Cardiac fibroblast (primary cell): ENCODE measurements at places on chromosomes 6 and 20.

- no peak for DNase-seq
Measured at GRCh38 chr20:58215116-58215515, 13.3 kb downstream of the ANKRD60 start.

GRCh38 chr20:51093240-51093763, 70.4 kb upstream of the KCNG1 start:
- DNase-seq: no peak

GRCh38 chr6:74602206-74602605, 603.6 kb downstream of the COL12A1 start:
- DNase-seq: no peak

DNA sequence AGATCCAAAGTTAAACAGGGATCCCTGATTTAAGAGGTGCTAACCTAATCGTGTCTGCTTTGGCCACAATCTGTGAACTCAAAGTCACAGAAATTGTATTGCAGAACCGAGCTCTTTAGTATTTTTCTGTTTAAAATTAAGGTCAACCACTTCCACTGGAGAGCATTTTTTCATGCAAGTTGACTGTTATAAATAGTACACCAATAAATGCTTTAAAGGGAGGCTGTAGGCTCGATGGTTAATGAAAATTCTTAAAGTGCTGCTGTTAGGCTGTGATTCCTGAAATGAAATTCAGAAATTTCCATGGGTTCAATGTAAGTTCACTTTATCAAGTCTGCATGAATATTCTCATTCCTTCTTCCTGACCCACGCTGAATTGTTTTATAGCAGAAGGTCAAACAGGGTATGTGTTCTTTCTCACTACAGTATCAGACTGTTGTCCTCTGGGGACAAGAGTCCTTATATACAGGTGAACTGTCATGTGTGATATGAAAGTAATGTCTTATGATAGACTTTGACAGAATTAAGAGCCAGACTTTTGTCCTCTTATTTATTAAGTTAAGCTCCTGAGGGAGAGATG, 92.5 kb upstream of the HDGFL1 start:
- no peak for DNase-seq
